ENCODE measurements at places on chromosomes 1 and 21. TPM values are rescaled to one million over a fixed set of nuclear protein-coding genes. Genes with fewer than 3 reads are reported as not detected.

DNA sequence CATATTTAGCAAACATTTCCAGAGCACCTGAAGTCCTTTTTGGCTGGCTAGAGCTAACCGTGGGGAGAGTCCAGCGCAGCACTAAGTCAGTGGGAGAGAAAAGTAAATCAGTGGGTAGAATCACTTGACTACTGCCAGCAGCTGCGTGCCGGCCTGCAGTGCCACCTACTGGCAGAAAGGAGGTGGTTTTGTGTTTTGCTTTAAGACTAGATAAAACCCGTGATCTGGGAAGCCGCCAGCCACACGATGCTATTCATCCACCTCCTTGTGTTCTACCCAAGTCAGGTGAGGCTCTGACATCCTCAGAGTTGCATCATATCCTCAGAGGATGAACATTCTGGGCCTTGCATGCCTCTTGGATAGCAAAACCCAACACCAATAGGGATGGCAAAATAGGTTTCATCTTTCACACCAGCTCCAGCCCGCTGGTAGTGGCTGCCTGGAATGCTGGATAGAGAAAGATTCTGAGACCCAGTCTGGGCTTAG lies 14.1 kb upstream of the HEYL start:
- peak; percentile 87 for DNase-seq

- peak; percentile 77 for DNase-seq
Measured at GRCh38 chr21:28704746-28705145, 287.9 kb downstream of the LTN1 start.

GRCh38 chr1:226634611-226635246 lies 86.2 kb downstream of the STUM start:
- peak; percentile 70 for DNase-seq

GRCh38 chr1:150233359-150234308 lies 2.3 kb downstream of the ANP32E start:
- no peak for DNase-seq

Gene KAZN
- 3.1 TPM for total RNA-seq

GRCh38 chr1:111880881-111881837 lies 108.3 kb downstream of the KCND3 start:
- DNase-seq, result no peak

Gene SORT1
- total RNA-seq, result 184 TPM

DNA sequence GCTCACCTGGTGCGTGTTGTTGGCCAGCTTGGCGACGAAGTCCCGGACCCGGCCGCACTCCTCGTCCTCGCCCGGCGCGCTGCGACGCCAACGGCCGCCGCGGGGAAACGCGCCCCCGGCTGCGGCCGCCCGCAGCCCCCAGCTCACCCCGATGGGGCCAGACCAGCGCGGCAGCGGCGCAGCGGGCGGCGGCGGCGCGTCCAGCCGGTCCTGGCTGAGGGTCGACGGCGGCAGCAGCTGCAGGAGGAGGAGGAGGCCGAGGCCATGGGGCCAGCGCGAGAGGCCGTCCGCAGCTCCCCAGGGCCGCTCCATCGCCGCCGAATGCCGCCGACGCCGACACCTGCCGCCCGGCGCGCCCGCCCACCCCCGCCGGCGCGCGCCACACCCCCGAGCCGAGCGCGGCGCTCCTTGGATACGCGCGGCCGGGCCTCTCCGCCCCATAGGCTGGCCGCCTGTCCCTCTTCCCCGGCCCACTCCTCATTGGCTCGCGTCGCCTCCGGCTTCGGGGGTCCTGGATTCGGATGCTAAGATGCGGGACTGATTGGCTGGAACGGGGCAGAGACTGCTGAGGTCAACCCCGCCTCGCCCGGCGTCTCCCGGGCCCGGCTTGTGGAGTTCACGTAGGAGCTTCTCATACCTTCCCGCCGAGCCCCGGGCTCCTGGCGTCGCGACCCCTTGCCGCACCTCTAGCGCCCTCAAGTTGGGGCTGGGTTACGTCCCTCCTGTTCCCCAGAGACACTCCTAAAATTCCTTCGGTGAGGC lies at the start of gene SORT1:
Gene SORT1, minus strand, starts transcription at position 338 of the 762 bp plus-strand sequence. Its CDS starts 26 bp downstream, at position 312.
- DNase-seq, result peak; percentile 93

DNA sequence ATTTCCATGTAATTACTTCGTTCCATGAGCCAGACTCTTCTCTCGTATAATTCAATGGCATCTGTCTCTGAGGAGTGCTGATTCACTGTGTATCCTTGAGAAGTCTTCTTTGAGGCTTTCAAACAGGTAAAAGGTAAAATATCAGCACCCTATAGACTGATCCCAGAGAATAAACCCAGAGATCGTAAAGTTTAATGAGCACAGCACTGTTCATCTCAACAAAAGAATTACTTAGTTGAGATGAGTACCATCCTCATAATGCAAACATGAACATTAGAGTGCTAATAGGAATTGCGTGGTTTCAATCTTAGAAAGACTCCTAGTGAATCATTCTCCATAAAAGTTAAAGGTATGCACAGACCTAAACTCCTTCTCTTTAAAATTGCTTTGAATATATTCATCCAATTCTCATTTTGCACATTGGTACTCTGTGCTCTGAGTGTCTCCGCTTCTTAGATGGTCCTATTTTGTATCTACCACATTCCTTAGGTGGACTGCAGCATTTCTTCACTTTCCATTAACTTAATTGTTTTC lies 97.2 kb downstream of the TBX15 start:
- DNase-seq, result no peak

DNA sequence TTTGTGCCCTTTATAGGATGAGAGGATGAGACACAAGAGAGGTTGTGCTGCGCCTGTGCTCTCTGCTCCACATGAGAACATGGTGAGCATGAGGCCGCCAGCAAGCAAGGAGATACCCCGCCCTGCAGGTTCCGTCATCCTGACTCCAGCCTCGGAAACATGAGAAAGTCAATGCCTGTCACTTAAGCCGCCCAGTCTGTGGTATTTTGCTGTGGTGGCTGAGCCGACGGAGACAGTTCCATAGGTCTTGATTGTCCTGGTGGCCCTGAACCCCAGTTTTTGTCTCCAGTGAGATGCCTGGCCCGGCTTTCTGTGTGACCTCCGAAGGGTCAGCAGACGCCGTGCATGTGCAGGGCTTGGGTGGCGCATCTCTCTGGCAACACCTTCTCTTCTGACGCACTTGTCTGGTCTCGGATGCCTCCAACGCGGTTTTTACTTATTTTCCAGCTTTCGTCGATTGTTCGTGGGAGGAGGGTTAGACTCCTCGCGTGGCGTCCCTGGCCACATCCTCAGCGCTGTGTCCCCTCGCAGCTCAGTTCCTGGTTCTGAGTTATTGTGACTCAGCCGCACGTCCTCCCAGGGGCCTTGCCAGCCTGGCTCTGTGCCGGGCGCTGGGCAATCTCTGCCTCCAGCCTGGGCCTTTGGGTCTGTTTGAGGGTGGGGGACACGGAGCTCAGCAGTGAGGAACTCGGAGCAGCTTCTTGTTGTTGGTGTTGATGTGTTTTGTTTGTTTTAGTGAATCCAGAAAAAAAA lies 70.0 kb downstream of the FAAP20 start:
- DNase-seq, result peak; percentile 50
